ENCODE measurements at places on chromosomes 1 and 21.

DNA sequence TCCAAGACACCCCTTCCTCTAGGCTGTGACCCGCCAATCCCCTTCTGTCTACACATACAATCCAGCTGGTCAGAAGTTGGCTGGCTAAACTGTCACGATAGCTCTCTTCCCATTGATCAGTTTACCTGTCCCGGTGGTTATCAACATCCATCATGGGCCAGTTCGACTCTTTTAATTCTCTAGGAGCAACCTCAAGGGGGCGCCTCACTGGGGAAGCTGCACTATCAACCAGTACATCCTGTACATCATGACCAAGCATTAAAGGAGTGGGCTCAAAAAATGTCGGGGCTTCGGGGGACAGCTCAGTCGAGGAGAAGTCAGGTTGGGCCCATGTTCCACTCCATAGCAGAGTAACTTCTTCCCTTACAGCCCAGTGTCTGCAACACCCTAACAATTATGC lies 53.2 kb upstream of the B3GALNT2 start:
- DNase-seq, result no peak

DNA sequence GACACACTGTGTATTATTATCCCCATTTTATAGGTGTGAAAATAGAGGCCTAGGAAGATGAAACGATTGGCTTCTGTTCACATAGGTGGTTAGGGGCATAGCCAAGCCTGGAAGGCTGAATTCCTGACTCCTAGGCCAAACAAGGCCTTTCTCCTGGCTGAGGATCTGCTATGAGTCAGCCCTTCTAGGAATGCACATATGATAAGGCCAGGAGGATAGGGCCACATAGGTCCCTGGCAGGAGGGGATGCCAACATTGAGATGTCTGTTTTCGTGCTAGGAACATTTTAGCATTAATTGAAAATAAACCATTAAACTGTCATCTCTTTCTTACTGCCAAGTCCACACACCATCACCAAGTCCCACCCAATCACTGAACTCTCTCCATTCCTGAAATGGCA lies 9.2 kb downstream of the CSMD2 start:
- peak; percentile 56 for DNase-seq

DNA sequence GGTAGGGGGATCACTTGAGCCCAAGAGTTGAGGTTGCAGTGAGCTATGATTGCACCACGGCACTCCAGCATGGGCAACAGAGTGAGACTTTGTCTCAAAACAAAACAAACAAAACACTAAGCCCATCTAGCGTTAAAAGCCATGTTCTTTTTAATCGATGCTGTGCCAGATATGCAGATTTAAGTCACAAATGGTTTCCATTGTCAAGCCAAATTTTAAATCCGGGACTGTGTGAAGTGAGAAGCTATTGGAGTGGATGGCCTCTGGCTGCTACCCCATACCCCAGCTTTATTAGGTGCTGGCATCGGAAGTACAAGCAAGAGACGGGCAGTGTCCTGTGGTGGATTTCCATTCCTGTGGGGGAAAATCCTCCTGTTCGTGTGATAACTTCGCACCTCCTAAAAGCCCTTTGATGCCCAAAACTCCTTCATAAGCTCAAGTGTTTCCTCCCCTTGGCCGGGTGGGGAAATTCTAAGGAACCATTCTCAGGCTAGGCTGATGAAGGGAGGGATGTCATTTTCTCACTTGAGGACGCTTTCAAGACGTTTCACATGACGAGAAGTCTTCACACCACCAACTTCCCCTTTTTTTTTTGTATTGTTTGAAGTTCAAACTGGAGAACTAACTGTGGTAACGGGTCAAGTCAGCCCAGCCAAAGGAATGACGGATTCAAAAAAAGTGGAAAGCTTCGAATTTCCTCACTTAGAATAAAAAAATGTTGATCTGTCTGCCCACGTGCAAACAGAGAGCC lies 140.8 kb downstream of the KAZN start:
- no peak for DNase-seq

- peak; percentile 88 for DNase-seq
Observed at GRCh38 chr1:154867064-154867825, 2.8 kb downstream of the KCNN3 start.

DNA sequence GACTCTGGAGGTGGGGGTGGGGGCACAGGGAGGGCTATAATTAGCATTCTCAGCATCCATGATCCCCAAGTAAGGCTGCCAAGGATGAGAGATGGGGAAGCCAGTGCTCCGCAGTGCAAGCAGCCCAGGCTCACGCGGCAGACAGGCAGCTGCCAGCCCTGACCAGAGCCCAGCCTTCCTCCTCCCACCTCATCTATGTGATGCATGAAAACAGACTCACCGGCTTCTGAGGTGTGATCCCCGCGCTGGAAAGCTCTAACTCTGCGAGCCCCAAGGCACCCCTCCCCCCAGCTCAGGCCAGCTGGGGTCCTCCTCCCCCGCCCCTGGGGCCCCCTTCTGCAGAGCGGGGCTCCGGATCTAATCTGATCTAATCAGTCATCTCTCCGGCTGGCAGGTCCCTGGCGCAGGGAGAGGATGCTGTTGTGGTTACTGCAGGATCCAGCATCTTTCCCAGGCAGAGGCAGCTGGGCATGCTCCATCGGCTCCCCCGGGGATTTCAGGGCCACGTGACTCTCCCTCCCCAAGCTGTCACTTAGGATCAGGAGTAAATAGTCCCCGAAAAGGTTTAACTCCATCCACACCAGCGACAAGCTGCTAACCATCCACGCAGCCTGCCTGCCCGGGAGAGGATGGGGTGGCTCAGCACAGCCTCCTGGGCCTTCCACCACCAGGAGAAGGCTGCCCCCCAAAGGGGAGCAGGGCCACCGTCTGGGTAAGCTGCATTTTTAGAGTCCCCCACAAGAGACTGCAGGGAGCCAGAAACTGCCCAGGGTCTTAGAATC lies at the start of gene PLEKHA6:
Gene PLEKHA6, minus strand, starts transcription at position 456 of the 782 bp plus-strand sequence. CDS start 86,202 bp downstream, outside the sequence.
- DNase-seq, result peak; percentile 68

- no peak for DNase-seq
Observed at GRCh38 chr1:117561071-117561470, 44.8 kb upstream of the TENT5C start.

- no peak for DNase-seq
Observed at GRCh38 chr1:201653233-201653632, 114.3 kb downstream of the NAV1 start.

GRCh38 chr1:52725903-52726264 lies 369 bp upstream of the ZYG11B start:
- DNase-seq, result no peak

GRCh38 chr1:243264717-243265116 lies 8.9 kb downstream of the SDCCAG8 start:
- peak; percentile 36 for DNase-seq

DNA sequence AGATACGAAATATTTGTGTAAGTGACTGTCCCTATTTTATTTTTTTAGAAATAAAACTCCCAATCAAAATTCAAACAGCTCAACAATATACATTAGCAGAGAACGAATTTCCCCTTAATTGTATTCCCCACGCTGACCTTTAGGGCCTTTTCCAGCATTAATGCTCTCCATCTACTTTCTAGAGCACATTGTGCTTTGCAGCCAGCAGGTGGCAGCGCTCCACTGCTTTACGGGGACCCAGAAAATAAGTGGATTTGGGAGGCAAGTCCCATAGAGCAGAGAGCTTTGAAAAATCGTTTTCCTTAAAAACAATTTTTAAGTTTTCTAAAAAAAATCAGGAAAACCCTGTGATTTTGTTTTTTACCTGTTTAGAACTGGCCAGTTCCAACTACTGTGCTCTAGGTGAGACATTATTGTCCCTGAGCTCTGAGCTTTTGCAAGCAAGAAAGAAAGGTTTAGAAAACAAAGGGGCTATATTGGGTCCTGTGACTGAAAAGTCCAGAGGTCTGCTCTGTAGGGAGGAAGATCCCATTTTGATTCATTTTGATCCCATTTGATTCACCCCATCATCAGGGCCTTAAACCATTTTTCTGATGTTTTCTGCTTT lies 144.4 kb upstream of the ZNF644 start:
- DNase-seq, result peak; percentile 76

DNA sequence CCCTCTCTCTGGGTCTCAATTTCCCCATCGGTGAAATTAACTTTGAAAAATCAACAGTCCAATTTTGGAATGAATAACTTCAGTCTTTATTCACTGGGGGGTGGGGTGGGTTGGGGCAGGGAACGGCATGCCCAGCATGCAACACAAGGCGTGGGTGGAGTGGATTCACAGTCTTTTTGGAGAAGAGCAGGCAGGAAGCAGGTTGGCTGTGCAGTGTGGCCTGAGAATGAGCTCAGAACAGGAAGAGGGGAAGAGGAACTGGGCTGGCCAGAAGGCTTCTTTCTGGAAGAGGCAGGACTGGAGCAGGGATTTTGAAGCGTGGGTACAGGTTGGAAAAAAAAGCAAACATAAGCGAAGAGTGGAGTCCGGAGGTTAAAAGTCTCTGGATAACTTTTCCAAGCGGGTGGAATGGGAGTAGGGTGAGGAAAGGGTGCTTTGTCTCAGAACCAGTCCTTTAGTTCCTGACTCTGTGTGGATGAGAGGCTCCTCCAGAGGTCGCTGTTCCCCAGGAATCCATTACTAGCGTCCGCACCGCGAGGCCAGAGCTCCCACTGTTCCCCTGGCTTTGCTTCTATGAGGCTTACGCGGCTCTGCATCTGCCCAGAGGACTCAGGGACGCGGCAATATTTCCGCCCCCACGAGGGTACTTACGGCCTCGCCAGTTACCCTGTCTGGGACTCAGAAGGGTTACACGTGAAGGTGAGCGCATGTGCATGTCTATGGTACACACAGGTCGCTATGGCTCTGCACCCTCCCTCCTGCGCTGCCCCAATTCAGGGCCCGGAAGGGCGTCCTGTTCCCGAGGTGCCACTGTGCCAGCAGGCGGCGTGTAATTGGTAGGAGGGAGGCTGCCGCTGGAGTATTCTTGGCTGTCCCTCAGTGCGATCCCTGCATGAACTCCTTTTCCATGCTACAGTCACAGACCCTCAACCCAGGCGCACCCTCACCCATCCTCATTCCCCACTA lies 5.5 kb upstream of the FOXD2 start:
- peak; percentile 83 for DNase-seq

DNA sequence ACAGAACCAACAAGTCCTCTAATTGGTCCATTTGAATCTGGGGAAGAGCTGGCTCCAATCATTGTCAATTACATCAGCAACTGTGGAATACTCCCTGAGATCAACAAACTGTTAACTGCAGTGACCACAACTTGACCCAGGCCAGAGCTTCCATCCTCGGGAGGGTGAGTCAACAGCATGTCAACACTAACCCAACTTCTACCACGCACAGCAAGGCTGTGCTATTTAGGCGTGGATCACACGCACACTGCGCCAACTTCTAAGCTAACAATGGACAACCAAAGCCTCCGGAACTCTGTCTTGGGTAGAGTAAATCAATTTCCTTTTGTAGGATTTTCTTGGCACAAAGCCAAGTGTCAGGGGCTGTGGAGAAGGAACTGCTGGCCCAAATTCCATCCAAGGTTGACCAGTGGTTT lies 30.4 kb downstream of the APP start:
- peak; percentile 76 for DNase-seq

GRCh38 chr1:59819566-59820438 lies 5.1 kb downstream of the HOOK1 start:
- DNase-seq, result no peak

- no peak for DNase-seq
Observed at GRCh38 chr1:52360595-52360968, 5.4 kb downstream of the CC2D1B start.

- no peak for DNase-seq
Observed at GRCh38 chr1:46575300-46575699, 23.9 kb upstream of the KNCN start.

GRCh38 chr21:29368906-29369305 lies 70.2 kb downstream of the BACH1 start:
- no peak for DNase-seq

- no peak for DNase-seq
Observed at GRCh38 chr1:12202577-12202976, 27.3 kb upstream of the VPS13D start.

GRCh38 chr1:175564723-175565122 lies 178.7 kb downstream of the TNR start:
- DNase-seq, result no peak

DNA sequence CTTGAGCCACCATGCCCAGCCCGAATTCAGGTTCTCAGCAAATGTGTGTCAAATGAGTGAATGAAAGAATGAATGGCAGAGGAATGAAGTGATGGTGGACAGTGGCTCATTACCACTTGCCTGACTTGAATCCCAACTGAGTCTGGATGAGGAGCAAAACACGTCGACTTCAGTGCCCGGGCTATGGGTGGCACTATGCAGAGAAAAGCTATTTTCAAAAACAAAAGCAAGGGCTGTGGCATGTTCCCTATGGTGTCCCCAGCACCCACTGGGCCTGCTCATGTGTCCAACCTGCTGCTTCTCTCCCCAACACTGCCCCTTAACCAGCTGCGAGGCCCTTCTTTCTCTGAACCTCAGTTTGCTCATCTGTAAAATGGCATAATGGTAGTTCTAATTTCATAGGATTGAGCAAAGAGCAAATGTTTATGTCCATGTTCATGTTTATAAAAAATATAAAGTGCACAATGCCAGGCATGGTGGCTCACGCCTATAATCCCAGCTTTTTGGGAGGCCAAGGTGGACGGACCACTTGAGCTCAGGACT lies 4.3 kb upstream of the MAD2L2 start:
- DNase-seq, result no peak

DNA sequence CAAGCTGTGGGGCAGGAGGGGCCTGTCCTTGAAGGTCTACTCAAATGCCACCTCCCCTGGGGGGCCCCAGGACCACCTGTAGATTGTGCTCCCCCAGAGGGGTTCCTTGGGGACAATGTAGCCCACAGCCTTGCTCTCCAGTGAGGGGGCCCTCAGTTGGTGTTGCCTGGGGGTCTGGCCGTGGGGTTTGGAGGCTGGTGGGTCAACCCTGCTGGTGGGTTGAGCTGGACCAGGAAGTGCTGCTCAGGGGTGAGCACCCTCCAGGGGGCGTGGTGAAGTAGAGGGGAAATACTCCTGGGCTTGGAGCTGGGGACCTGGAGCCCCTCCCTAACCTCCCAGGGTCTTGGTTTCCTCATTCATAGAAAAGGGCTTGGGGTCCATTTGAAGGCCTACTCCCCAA lies 143.6 kb upstream of the WNT4 start:
- no peak for DNase-seq

- peak; percentile 35 for DNase-seq
Observed at GRCh38 chr1:32291145-32291707, 657 bp upstream of the HDAC1 start.

DNA sequence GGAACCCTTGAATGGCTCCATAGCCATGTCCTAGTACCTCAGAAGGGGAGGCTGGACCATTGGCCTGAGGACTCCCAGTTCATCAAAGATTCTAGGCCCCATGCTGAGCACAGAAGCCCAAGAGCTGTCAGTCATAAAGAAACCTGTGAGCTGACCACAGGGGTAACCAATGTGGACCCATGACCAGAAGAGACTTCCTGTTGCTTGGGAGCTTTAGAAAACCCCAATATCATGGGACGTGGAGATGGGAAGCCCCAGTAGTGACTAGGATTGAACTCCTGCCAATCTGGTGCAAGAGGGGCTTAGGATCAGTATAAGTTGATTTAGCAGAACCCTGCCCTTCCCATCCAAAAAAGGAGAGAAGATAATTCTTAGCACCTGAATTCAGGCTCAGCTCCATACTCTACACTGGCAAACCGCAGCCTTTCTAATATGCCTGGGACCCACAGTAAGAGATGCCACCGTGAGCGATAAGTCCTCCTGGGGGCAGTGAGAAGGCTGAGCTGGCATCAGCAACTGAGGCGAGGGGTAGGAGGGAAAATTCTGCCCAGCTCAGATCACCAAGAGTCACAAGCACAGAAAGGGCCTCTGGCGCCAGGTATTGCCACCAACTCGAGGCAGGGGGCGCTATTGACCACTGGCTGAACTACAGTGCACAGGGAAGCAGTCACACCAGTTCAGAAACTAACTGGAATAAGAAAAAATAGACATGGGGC lies 108.9 kb downstream of the CAPN8 start:
- DNase-seq, result peak; percentile 38

Data from AG08395 (cell line).